ENCODE measurements at places on chromosomes 4 and X.

- no peak for DNase-seq
Observed at GRCh38 chr4:26484516-26484915, 5.8 kb downstream of the CCKAR start.

GRCh38 chrX:154649503-154650220, 3.7 kb downstream of the CTAG2 start:
- DNase-seq: no peak

GRCh38 chr4:72207196-72207595, 175.4 kb downstream of the NPFFR2 start:
- DNase-seq: no peak

GRCh38 chr4:12679217-12679616, 804.9 kb downstream of the RAB28 start:
- no peak for DNase-seq
